HS-27A (cell line): ENCODE measurements at places on chromosomes 16 and 17.

DNA sequence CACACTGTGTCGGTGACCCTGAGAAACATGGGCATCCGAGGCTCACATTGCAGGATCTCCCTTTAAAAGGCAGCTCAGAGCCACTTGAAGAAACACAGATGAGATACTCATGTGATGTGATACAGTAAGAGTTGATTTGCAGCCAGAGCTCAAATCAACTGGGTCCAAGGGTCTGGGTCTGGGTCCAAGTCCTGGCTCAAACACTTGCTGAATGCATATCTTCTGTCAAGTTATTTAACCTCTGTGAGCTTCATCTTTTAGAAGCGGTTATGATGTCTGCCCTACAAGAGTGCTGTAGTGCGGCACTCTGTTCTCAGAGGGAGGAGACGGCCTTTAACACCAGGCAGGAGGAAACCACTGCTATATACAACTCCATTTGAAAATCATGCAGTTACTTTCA lies 6.4 kb downstream of the KRT38 start:
- no peak for DNase-seq

- DNase-seq = no peak
These were observed 1.5 kb upstream of the WFIKKN1 start for GRCh38 chr16:629185-629832.

DNA sequence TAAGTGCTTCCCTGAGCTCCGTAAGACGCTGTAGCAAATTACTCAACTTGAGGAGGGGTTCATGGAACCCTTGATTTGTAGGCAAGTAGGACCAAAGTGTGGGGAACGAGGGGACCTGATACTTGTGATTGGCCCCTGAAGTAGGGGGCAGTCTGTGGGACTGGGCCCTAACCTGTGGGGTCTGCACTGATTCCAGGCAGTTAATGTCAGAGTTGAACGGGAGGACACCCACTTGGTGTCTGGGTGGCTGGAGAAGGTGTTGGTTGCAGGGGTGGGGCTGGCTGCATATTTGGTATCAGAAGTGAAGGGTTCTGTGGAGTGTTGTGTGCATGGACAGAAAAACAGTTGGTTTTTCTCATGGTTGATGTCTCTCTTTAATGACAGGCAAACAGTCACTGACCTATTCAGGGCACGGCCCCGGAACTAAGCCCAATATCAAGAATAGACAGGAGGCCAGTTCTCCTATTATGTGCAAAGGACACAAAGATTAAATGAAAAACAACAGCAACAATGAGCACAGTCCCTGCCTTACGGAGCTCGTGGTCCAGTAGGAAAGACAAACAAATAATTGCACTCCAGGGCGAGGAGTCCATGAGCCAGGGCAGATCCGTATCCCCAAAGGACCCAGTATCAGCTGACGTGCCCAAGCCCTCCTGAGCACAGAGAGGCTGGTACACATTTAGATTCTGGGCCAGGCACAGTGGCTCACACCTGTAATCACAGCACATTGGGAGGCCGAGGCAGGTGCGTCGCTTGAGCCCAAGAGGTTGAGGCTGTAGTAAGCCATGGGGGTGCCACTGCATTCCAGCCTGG lies 19.2 kb downstream of the MXRA7 start:
- DNase-seq = no peak

- DNase-seq = no peak
These were observed 59.8 kb downstream of the NEUROD2 start for GRCh38 chr17:39547713-39548478.

- no peak for DNase-seq
These were observed 8.0 kb downstream of the EIF4A3 start for GRCh38 chr17:80138856-80139426.

GRCh38 chr16:50245417-50246298 lies 20.7 kb upstream of the ADCY7 start:
- DNase-seq = no peak

DNA sequence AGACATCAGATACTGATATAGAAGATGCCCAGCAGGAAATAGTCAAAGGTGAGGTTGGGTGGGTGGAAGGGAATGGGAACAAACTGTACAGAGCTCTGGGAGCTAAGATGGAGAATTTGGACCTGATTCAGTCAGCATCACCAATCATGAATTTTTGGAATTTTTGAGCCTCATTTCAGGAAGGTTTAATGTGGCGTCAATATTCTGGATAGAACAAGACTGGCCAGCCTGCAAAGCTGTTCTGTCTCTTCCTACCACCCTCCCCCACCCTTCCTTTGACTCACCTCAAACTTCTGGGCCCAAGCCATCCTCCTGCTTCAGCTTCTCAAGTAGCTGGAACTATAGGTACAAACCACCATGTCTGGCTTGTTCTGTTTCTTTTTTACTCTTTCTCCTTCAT lies 32.6 kb downstream of the CTCF start:
- DNase-seq = no peak

GRCh38 chr17:8397636-8398035 lies at the start of gene RNF222:
Gene RNF222, minus strand, starts transcription at chr17:8397827. Its CDS starts 4,366 bp downstream, at chr17:8393461.
- no peak for DNase-seq

DNA sequence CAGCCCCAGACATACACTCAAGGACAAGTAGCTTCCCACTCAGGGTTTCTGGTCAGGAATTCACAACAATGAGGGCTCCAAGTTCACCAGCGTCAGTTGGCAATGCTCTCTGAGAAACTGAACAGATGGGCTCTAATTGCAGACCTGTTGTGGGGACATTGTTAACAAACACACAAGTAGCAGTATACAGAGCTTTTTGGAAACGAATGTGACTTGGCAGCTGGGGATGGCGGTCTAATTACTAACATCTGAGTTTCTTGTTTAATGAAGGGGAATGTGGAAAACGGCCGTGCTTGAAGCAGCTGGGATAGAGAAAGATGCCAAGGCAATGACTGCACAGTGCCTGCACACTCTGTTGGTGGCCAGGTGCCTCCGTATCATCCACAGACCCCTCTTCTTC lies 316.1 kb upstream of the IRX3 start:
- DNase-seq = no peak

- DNase-seq = no peak
These were observed 50.1 kb downstream of the GTF3C1 start for GRCh38 chr16:27499659-27500055.

- no peak for DNase-seq
These were observed 104.2 kb upstream of the SIAH1 start for GRCh38 chr16:48489376-48489775.

- DNase-seq = no peak
These were observed 11.4 kb downstream of the UNC13D start for GRCh38 chr17:75832652-75833400.

GRCh38 chr16:84048270-84048669 lies 5.7 kb upstream of the SLC38A8 start:
- DNase-seq = no peak

DNA sequence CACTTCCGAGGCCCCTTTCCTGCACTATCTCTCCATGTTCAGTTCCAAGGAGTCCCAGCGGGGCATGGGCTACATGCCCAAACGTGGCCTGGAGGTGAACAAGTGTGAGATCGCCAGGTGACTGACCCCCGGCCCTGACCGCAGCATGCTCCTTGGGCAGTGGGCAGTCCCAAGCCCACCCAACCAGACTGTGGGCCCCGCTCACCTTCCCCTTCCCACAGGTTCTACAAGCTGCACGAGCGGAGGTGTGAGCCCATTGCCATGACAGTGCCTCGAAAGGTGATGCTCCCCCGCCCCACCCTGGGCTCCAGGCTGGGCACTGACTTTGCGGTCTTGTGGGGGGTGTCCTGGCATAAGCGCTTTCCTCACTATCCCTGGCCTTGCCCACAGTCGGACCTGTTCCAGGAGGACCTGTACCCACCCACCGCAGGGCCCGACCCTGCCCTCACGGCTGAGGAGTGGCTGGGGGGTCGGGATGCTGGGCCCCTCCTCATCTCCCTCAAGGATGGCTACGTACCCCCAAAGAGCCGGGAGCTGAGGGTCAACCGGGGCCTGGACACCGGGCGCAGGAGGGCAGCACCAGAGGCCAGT lies 4.7 kb downstream of the CORO1A start:
- no peak for DNase-seq

DNA sequence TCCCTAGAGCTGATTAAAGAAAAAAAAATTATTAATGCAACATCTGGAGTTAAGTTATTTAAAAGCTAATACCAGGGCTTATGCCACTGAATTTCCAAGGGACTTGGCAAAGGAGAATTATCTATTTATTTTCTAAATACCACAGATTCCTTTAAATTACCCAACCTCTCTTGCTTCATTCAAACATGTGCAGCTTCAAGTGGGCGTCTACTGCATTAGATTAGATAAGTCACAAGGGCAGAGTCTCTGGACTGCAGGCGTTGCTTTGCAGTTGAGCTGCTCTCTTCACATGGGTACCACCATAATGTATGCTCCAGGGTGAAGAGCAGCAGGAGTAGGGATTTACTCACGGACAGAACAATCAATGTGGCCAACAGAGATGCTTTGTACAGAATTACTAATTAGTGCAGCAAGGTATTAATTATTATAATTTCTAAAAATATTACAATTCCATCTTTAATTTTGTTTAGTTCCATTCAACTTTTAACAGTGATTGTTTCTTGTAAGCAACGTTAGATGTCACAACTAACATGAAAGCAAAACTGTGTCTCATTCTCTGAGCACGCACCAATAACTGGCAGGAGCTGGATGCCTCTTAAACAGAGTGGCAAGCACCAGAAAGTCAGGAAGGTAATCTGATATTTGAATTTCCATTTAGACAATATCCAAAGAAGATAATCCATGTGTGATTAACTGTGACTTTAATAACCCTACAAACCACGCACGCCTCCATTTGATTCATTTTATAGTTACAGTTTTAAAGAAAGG lies 214.2 kb downstream of the STX8 start:
- DNase-seq = no peak

DNA sequence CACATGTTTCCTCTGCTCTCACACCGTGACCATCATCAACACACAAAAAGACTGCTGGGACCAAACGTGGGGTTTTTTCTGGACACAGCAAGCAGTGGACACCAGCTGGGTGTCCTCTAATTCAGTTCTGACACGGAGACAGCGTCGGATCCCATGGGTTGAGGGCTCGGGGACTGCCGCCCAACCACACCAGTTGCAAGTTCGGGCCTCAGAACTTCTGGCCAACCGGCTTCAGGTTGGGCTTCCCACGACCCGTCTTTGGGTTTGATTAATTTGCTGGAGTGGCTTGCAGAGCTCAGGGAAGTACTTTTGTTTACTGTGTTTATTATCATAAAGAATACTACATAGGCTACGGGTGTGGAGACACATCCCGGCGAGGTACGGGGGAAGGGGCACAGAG lies 97.8 kb downstream of the BANP start:
- DNase-seq = no peak

- no peak for DNase-seq
These were observed 11.7 kb downstream of the GPRC5B start for GRCh38 chr16:19872935-19873334.

- DNase-seq = no peak
These were observed 28.8 kb downstream of the ATP2C2 start for GRCh38 chr16:84397090-84397489.

GRCh38 chr17:74196541-74197317 lies 6.7 kb upstream of the RPL38 start:
- no peak for DNase-seq

- no peak for DNase-seq
These were observed 295.9 kb upstream of the N4BP1 start for GRCh38 chr16:48905632-48906505.

DNA sequence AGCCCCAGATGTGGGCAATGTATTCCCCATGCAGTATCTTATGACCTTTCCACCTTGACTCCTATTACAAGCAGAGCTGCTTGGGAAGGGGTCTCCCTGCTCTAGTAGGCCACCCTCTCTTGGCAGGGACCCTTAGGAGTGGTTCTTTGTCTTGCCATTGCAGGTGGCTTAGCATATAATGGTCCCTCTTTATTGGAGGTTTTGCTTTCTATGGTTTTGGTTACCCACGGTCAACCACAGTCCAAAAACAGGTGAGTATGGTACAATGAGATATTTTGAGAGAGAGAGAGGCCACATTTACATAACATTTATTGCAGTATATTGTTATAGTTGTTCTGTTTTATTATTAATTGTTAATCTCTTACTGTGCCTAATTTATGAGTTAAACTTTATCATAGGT lies 472.8 kb upstream of the ASIC2 start:
- DNase-seq = no peak

DNA sequence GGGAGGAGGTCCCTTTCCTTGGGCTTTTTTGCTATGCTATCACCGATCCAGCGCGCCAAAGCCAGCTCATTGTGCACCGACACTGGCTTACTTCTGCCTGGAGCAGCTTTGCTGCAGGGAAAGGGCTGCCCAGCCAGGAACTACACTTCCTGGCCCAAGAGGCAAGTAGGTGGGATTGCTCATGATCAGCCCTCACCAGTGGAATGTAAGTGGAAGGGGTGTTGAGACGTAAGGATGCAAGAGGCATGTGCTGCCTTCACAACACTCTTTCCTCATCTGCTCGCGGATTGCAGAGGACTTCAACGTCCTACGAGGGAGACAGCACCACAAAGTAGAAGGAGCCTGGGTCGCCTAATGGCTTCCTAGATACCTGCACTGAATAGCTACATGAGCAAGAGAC lies 104.3 kb upstream of the FOXF1 start:
- no peak for DNase-seq

DNA sequence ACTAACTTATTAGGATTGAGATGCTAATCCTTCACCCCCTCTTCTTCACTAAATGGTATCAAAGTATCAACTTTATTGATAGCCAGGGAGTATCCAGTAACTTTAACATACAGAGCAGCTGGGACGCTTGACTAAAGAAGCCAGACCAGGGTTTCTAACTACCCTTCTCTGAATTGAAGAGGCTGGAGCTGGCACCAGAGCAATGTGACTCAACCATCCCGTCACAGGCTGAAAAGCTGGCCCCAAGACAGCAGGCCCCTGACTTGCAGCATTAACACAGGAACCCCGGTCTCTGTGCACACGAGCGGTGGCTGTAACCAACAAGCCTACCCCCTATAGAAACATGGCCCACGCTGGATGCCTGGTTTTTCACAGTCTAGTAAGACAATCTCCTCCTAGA lies 59.8 kb downstream of the ANKFN1 start:
- DNase-seq = no peak

DNA sequence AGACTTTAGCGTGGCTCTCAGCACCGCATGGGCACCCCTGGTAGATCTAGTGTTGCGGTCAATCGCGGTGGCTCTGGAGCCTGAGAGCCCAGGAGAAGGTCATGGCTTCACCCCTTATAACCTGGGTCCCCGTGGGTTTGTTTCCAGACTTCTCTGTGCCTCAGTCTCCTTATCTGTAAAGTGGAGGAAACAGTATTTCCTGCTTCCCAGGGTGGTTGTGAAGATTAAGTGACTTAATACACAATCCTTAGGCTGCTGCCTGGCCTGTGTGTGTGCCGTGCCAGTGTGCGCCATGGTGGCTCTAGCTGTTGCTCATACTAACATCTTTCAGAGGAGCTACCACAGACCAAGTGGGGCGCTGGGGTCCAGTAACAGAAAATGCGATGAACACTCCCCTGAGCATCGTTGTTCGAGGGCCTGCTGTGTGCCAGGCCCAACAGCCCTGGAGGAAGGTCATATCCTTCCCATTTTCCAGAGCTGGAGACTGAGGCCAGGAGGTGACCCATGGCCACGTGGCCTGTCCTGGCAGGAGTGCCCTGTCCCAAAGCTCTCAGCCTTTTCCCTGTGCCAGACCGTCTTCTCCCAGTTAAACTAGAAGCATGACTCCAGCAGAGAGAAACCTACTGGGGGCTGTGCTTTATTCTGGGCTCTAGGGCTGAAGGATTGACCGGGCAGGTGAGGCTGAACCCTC lies 70.1 kb downstream of the CMIP start:
- no peak for DNase-seq

GRCh38 chr17:28151001-28151400 lies 108.5 kb downstream of the NLK start:
- DNase-seq = no peak

GRCh38 chr17:3735515-3735914 lies 11.8 kb downstream of the HASPIN start:
- DNase-seq = no peak
